SK-N-SH (cell line): ENCODE measurements at places on chromosomes 5 and 9.

DNA sequence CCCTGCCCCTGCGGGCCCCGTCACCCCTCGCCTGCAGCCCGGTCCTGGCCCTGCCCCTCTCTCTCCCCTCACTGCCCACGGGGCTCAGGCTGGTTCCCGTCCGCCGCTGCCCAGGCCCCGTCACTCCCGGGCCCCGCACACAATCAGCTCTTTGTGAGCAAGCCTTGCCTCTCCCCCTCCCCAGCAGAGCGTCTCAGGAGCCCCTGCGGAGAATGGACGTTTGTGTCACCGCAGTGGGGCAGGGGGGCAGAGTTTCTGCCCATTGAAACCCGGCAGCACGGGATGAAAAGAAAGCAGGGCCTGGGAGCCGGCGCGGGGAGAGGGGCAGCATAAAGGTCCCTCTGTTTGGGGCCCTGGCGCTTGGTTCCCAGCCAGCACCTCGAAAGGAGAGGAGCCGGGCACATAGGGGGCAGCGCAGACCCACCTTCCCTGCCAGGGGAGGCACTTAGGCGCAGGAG is 13.5 kb upstream of the NUP214 start:
- no peak overlapping the region for H3K4me3 ChIP-seq
- no peak for DNase-seq
- no peak overlapping the region for H3K27ac ChIP-seq

- H3K4me3 ChIP-seq: no peak overlapping the region
- peak; percentile 13 for DNase-seq
- H3K4me1 ChIP-seq: no peaks in the 10 kb centered on the region
- H3K27me3 ChIP-seq: no peaks in the 10 kb centered on the region
Observed at GRCh38 chr5:59218424-59219045, 635.7 kb downstream of the RAB3C start.

DNA sequence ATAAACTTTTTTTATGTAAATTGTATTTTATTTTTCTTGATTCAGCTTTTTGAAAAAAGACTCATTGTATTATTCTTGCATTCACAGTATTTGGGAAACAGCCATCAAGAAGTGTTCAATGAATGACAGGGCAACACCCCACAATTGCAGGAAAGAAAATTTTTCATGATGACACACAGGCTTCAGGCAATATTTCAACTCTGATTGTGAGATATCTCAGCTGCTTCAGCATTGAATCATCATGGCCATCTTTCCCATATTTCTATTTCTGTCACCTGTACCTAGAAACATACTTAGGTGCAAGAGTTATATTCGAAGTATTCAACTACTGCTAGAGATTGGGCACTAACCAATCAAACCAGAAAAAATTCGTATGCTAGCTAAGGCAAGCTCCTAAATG is 446.0 kb downstream of the ISL1 start:
- H3K27me3 ChIP-seq: no peaks in the 10 kb centered on the region
- H3K4me3 ChIP-seq: no peak overlapping the region
- H3K36me3 ChIP-seq: no peaks in the 10 kb centered on the region
- no peaks in the 10 kb centered on the region for H3K4me1 ChIP-seq

GRCh38 chr5:59548807-59549357 is 344.6 kb downstream of the PDE4D start:
- no peaks in the 10 kb centered on the region for H3K36me3 ChIP-seq
- H3K27me3 ChIP-seq: no peaks in the 10 kb centered on the region
- DNase-seq: no peak
- no peak overlapping the region; the same call in 1 of the 2 replicates for H3K27ac ChIP-seq
- no peak overlapping the region for H3K4me3 ChIP-seq

DNA sequence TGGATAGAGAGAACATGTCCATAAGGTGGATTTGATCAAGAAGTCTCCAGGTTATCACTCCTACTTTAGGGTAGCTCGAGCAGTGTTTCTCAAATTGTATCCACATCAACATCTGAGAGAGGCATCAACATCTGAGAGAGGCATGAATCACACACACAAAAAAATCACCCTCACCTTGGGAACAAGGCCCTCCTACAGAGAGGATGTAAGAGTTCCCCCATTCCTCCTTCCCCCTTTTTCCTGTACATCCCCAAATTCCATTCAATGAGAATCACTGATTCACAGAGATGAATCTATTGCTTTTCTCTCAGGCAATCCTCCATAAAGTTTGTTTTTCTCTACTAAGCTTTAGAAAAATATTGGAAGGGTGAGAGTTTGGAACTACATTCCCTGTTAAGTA is 233.4 kb upstream of the CDH6 start:
- DNase-seq: no peak
- no peaks in the 10 kb centered on the region for H3K27me3 ChIP-seq
- H3K4me1 ChIP-seq: no peaks in the 10 kb centered on the region
- no peak overlapping the region for H3K4me3 ChIP-seq
- H3K36me3 ChIP-seq: no peaks in the 10 kb centered on the region

DNA sequence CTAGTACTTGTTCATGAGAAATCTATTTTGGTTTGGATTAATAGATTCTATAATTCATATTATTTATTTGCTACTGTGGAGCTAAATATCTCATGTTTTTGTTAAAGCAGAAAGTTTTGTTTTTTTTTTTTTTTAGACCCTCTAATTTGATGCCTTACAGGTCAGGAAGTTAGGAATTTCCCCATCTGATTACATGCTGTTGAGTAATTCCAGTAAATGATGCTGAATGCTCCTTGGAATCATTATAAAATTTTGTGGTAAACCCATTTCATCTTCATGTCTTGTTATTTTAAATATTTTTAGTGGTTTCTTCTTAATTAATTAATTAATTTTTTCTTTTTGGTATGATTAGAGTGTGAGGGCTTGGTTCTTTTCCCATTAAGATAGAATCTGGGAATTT is 35.6 kb downstream of the NNT start:
- H3K4me3 ChIP-seq: no peak overlapping the region
- DNase-seq: no peak
- H3K36me3 ChIP-seq: peaks cover 4% of the 10 kb centered on the region
- no peaks in the 10 kb centered on the region for H3K4me1 ChIP-seq
- H3K27me3 ChIP-seq: no peaks in the 10 kb centered on the region

DNA sequence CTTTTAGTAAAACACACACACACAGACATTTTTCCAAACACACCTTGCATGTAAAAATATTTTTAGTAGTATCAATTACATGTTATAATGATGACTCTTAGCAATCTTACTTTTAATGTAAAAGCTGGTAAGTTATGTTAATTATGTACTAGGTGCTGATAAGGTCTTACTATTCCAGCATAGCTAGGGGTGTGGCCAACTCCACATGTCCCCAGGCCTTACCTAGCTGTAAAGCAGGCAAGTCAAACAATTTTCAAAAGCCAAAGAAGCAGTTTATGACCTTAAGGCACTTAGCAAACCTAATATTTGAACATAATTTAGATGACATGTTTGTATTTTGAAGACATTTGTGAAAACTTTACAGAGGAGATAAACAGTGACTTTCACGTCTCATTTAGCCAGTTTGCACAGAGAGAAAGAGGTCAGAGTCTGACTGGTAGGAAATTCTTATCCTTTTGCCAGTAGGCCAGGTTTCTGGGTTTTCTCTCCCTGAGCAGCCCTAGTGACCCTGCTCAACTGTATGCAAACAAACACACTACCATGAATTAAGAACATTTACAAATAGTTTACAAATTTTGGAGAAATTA is 26.5 kb upstream of the GPX3 start:
- H3K4me3 ChIP-seq: no peak overlapping the region
- no peaks in the 10 kb centered on the region for H3K36me3 ChIP-seq
- no peaks in the 10 kb centered on the region for H3K27me3 ChIP-seq
- H3K4me1 ChIP-seq: no peaks in the 10 kb centered on the region
- H3K27ac ChIP-seq: no peak overlapping the region
- DNase-seq: no peak

DNA sequence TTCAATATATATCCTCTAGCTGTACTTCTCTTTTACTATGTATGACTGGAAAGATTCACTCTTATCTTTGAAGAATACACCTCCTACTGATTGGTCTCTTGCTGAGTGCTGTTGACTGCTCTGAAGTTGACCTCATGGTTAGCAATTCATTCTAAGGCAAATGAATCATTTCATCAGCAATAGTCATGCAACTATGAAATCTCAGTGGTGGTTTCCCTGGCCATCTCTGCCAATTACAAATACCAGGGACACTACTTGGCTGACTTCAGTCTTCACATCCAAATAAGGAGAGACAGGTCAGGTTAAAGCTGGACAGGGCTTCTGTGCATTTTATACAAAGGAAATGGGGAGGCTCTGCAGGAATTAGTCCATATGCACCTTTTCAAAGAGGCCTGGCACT is 333.5 kb upstream of the ACTBL2 start:
- no peak overlapping the region for H3K4me3 ChIP-seq
- no peaks in the 10 kb centered on the region for H3K27me3 ChIP-seq
- H3K4me1 ChIP-seq: no peaks in the 10 kb centered on the region; the same call in 1 of the 2 replicates
- peak overlapping the region; percentile 65 for H3K27ac ChIP-seq
- no peak for DNase-seq
- no peaks in the 10 kb centered on the region for H3K36me3 ChIP-seq

DNA sequence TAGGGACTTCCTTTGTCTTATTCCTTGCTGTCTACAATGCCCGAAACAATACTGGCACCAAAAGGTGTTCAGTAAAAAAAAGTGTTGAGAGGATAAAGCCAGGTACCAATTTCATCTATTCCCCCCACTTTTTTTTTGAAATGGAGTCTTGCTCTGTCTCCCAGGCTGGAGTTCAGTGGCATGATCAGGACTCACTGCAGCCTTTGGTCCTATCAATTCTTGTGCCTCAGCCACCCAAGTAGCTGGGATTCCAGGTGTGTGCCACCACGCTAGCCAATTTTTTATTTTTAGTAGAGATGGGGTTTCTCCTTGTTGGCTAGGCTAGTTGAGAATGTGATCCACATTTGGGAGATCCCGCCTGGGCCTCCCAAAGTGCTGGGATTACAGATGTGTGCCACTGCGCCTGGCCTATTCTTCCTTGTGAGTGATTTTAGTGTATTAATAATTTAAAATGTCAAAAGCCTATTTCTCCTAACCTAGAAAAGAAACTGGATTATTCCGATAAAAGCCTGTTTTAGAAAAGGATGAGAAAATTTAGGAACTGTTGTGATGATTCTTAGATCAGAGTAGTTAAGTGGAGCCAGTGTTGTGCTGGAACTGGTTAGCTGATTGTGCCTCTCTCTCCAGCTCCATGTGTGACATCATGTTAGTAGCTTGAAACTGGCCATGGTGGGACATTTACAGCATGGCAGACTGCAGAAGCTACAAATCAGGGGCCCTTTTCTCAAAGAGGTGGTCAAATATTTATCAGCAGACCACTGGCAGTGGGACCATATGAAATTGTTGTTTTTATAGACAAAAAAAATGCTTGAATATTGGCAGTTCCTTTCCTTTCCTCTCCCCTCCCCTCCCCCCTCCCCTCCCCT is 14.3 kb downstream of the CDC42SE2 start:
- no peaks in the 10 kb centered on the region for H3K4me1 ChIP-seq
- no peaks in the 10 kb centered on the region for H3K36me3 ChIP-seq
- no peak overlapping the region for H3K4me3 ChIP-seq
- no peaks in the 10 kb centered on the region for H3K27me3 ChIP-seq

DNA sequence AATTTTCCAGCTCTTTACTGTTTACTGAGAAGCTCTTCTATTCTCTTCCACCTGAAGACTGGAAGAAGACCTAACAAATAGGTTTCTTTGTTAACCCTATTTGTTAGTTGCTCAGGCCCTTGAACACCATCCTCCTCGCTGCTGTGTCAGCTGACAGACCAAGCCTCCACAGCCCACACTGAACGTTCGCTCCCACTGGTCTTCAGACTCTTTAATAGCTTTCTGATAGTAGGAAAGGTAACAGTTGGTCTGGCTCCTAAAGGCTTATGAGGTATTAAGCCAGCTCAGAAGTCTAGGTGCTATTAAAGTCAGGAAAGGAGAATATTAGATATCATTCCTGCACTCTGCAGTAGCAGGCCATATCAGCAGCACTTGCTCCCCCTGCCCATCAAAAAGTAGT is 23.3 kb upstream of the F2R start:
- peaks cover 3% of the 10 kb centered on the region for H3K4me1 ChIP-seq
- H3K27me3 ChIP-seq: no peaks in the 10 kb centered on the region
- no peak for DNase-seq
- no peak overlapping the region for H3K4me3 ChIP-seq
- H3K27ac ChIP-seq: peak overlapping the region; percentile 98

DNA sequence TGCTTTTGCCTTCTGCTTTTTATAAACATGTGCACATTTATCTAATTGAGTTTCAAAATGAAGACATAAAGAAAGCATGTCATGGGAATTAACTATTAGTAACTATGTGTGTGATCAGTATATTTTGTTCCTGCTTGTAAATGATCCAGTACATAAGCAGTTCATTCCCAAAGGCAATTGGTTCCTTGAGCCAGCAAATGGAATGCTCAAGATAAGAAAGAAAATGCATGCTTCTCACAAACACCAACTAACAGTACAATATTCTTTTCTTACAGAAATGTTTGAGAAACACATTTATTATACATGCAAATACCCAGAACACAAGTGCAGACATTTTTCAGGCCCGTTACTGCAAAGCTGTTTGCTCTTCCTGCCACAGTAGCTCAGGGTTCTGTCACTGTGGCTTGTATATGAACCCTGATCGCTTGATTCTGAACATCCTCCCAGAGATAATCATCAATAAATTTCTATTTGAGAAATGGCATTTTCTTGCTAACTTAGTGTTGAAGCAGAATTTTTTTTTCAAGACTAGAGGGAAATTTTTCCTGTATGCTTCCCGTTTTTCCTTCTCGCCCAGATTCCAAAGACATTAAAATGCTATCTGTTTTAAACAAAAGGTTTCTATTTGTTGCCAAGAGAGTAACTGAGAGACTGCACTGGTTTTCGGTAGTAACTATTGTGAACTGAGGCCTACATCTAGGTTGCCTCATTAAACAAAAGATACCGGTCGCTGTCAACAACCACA is 1.9 kb downstream of the GNAQ start:
- peaks cover 18% of the 10 kb centered on the region for H3K4me1 ChIP-seq
- no peaks in the 10 kb centered on the region for H3K27me3 ChIP-seq
- DNase-seq: no peak
- peak overlapping the region; percentile 85 for H3K4me3 ChIP-seq
- peak overlapping the region; percentile 63 for H3K27ac ChIP-seq
- H3K36me3 ChIP-seq: peaks cover 2% of the 10 kb centered on the region

DNA sequence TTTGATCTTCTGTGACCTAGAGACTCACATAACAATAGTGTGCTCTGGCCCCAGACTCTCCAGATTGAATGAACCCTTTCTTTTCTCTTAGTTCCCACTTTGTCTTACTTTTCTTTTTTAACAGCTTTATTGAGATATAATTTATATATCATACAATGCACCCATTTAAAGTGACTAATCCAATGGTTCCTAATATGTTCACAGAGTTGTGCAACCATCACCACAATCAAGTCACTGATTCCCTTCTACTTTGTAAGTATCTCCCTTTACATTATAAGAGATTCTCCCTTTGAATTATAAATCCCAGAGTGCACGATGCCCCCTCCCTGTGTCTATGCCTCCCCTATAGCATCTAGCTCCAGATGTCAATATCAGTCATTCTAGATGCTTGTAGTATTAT is 172.4 kb downstream of the HINT1 start:
- DNase-seq: no peak
- H3K4me3 ChIP-seq: no peak overlapping the region
- peak overlapping the region; percentile 88 for H3K27ac ChIP-seq
- no peaks in the 10 kb centered on the region for H3K36me3 ChIP-seq
- no peaks in the 10 kb centered on the region for H3K27me3 ChIP-seq
